Activated CD4-positive, alpha-beta T cell treated with anti-CD3 and anti-CD28 coated beads, Interleukin-2, amount 10 ng/mL, durations not matched to agents 24 days and 14 days (primary cell): ENCODE measurements at places on chromosomes 2 and 18. TPM values are rescaled to one million over a fixed set of nuclear protein-coding genes. Genes with fewer than 3 reads are reported as not detected.
A peak's percentile ranks its signal among the peaks of the same experiment; 100 is the strongest.

DYSF gene
- total RNA-seq: 0.36 TPM in 1 of 2 replicates, not detected in the other

- no peaks in the 10 kb centered on the region for H3K27me3 ChIP-seq
- DNase-seq: no peak
- H3K4me1 ChIP-seq: no peaks in the 10 kb centered on the region
- H3K36me3 ChIP-seq: peaks cover 2% of the 10 kb centered on the region
- no peak overlapping the region for H3K27ac ChIP-seq
- H3K4me3 ChIP-seq: no peak overlapping the region
These were observed 52.3 kb upstream of the ST8SIA5 start for GRCh38 chr18:46809145-46809544.

DNA sequence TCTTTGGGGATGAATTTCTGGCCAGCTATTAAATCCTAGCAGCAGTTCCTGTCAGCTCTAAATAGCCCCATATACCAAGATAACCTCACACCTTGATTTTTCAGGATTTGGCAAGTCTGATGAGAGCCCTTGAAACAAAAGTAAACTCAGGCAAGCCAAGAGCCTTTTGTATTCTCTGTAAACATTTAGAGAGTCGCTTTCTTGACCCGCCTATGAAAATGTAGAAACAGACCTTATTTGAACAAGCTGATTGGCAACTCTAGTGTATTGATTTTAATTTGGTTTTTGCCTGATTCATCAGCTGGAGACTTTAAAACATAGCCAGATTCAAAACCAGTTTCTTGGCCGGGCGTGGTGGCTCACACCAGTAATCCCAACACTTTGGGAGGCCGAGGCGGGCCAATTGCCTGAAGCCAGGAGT, 43.4 kb downstream of the CABLES1 start:
- DNase-seq: no peak
- H3K27ac ChIP-seq: no peak overlapping the region
- H3K27me3 ChIP-seq: peaks cover 7% of the 10 kb centered on the region
- no peak overlapping the region for H3K4me3 ChIP-seq

GRCh38 chr18:50310080-50310479, 22.6 kb upstream of the CXXC1 start:
- H3K4me1 ChIP-seq: peaks cover 13% of the 10 kb centered on the region
- peaks cover 20% of the 10 kb centered on the region for H3K27me3 ChIP-seq
- peaks cover 6% of the 10 kb centered on the region for H3K36me3 ChIP-seq
- H3K27ac ChIP-seq: no peak overlapping the region
- no peak for DNase-seq

KCNK3 gene
- not detected in 2 replicates for total RNA-seq

DNA sequence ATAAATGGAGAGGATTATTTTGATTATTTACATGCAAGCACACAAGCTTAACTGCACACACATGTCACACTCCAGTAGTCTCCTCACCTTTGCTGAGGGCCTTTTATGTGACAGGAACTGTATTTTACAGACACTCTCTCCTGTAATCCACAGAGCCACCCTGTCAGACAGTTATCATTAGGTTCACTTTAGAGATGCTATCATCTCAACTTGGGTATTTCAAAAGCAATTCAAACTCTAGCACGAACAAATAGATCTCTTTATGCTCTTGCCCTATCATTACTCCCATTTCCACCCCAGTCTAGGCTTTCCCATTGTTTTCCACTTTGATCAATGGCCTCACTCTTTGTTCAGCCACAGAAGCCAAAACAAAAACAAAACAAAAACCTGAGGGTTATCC, 281.2 kb upstream of the EPHA4 start:
- no peak overlapping the region for H3K27ac ChIP-seq
- DNase-seq: no peak
- H3K36me3 ChIP-seq: no peaks in the 10 kb centered on the region
- no peak overlapping the region for H3K4me3 ChIP-seq
- H3K4me1 ChIP-seq: no peaks in the 10 kb centered on the region

GRCh38 chr2:141041281-141041680, 1089.5 kb downstream of the LRP1B start:
- H3K27me3 ChIP-seq: no peaks in the 10 kb centered on the region
- no peaks in the 10 kb centered on the region for H3K4me1 ChIP-seq
- DNase-seq: no peak
- no peak overlapping the region for H3K4me3 ChIP-seq
- no peak overlapping the region for H3K27ac ChIP-seq

DNA sequence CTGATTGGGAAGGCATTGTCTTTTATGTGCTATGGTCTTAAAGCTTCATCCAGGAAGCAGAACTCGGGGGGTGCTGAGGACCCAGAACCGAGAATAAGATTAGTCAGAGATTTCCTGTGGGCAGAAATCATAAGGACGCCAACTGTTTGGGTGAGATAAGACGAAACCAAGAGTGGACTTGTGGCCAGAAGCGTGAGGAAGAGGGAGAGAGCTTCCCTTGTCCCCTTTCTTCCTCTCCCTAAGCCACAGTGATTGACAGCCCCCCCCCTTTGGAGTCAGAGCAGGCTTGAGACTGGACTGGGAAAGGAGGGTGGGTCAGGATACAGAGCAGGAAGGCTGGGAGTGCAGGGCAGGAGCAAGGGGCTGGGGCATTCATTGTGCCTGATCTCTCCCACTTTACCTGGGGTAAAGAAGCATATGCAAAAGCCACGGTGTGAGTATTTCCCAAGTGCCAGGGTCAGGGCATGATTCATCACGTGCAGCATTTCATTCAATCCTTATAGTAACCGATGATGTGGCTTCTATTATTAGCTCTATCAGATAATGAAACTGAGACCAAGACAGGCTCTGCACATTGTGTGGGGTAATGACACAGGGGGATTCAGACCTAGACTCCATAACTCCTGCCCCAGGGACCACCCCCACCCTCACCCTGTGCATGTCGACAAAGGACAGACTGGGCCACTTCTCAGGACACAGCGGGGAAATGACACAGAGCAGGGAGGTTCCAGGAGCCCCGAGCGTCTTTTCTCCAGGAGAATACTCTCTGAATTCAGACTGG, 3.0 kb upstream of the IL1RN start:
- no peak overlapping the region for H3K27ac ChIP-seq
- peaks cover 44% of the 10 kb centered on the region for H3K4me1 ChIP-seq
- peak overlapping the region; percentile 27 for H3K4me3 ChIP-seq
- no peaks in the 10 kb centered on the region for H3K36me3 ChIP-seq
- peaks cover 2% of the 10 kb centered on the region for H3K27me3 ChIP-seq

GRCh38 chr18:60552948-60553347, 180.4 kb upstream of the MC4R start:
- H3K4me1 ChIP-seq: no peaks in the 10 kb centered on the region
- H3K27me3 ChIP-seq: no peaks in the 10 kb centered on the region

DNA sequence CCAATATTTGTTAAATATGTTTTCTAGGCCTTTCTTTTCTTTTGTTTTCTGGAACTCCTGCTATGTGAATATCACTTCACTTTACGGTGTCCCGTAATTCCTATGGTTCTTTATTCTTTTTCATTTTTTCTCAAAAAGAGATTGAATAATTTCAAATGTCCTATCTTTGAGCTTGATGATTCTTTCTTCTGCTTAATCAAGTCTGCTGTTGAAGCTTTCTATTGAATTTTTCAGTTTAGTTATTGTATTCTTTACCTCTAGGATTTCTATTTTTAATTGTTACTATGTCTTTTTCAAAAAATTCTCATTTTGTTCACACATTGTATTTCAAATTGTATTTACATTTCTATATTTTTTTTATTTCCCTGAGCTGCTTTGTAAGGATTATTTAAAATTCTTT, 45.5 kb upstream of the COL3A1 start:
- no peak overlapping the region for H3K4me3 ChIP-seq
- H3K36me3 ChIP-seq: no peaks in the 10 kb centered on the region
- DNase-seq: no peak
- no peaks in the 10 kb centered on the region for H3K27me3 ChIP-seq
- H3K4me1 ChIP-seq: no peaks in the 10 kb centered on the region

GRCh38 chr2:136205615-136206014, 87.7 kb upstream of the CXCR4 start:
- H3K36me3 ChIP-seq: peaks cover 5% of the 10 kb centered on the region
- no peak for DNase-seq
- peaks cover 21% of the 10 kb centered on the region for H3K4me1 ChIP-seq
- peaks cover 4% of the 10 kb centered on the region for H3K27me3 ChIP-seq
- H3K4me3 ChIP-seq: no peak overlapping the region
- H3K27ac ChIP-seq: no peak overlapping the region

DNA sequence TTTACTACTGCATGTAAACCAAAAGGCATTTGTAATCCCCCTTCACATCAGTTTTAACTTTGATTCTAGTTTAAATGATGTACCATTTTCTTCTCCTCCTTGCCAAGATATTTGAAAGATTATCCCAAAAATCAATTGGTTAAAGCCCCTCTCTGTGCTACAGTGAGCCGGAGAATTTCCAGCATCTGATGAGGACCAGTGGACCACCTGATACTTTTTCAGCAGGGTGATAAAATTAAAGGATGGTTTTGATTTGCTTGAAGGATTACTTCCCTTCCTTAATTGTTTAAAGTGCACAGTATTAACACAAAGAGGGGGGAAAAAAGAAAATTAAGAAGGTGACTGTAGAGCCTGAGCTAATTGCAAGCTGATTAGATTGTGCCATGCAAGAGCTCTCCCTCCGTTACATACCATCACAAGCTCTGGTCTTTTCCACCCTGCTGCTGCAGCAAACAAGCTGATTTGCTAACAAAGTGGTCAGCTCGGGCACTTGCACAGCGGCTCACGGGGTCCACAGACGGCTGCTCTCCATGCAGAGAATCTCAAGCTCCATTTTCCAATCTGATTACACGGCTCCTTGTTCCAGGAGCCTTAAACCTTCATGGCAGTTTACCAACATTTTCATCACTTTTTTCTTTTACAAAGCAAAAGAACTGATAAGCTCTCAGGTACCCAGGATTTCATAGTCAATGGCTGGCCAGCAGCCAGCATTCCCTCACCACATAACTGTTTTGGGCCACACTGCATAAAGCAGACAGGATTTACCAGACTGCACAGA, 22.1 kb downstream of the FIGN start:
- no peak overlapping the region for H3K27ac ChIP-seq
- no peak overlapping the region for H3K4me3 ChIP-seq
- no peak for DNase-seq
- no peaks in the 10 kb centered on the region for H3K4me1 ChIP-seq
